OCI-M1 (cell line): ENCODE measurements at places on chromosomes 5 and 9.
A peak's percentile ranks its signal among the peaks of the same experiment; 100 is the strongest.

GRCh38 chr5:18517641-18518380 is 883.6 kb downstream of the TAF11L14 start:
- no peak for DNase-seq

GRCh38 chr5:148290271-148291195 is 21.7 kb upstream of the SPINK7 start:
- peak; percentile 72 for DNase-seq

DNA sequence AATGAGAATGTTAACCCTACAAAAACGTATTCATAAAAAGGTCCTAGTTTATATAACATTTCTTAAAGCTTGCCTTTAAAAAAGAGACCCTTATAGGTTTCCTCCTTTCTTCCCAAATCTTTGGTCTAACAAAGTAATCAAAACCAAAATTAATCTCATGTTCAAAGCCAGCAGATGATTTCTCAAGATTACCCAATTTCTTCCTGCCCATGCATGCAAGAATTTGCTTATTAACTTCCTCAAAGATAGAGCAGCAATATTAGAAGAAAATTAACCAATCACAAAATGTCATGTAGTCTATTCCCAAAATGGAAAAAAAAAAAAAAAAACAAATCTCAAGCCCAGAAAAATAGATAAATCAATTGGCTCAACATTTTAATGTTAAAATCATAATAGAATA is 114.9 kb downstream of the MLLT3 start:
- DNase-seq, result no peak

GRCh38 chr5:139844472-139845145 is 49.0 kb downstream of the PSD2 start:
- peak; percentile 72 for DNase-seq
